ENCODE measurements at places on chromosomes 5 and 9.
A peak's percentile ranks its signal among the peaks of the same experiment; 100 is the strongest.

GRCh38 chr9:101966691-101967090, 228.2 kb upstream of the GRIN3A start:
- DNase-seq, result no peak

DNA sequence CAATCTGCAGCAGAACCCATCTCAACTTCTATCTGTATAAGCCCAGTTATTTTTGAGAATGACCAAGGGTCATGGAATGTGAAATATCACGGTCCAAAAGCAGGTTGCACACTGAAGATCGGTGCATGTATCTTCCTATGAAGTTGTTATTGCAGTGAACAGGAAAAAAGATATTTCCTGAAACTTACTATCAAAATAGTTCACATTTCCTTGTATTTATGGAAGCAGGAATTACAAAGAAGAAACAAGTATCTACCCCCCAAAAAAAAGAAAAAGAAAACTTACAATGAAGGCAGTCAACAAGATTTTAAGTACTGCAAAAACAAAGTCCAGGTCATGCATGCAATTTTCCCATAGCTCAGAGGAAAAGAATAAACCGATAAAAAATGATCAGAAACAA, 70.0 kb downstream of the MPDZ start:
- no peak for DNase-seq

DNA sequence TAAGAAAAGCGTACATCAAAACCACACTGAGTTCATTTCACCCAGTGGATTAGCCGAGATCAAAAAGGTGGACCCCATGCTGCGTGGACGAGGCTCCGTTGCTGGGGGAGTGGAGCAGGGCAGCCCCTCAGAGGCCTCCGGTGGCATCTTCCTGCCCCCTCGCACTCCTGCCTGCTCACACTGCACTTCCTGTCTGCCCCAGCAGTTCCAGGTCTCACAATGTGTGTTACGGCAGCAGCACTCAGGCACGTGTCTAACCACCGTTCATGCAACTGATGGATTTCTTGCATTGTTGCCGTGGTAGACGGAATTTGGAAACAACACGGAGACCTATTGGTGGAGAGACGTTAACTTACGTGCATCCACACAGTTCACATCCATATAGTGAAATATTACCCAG, 196.6 kb upstream of the OTULINL start:
- no peak for DNase-seq

DNA sequence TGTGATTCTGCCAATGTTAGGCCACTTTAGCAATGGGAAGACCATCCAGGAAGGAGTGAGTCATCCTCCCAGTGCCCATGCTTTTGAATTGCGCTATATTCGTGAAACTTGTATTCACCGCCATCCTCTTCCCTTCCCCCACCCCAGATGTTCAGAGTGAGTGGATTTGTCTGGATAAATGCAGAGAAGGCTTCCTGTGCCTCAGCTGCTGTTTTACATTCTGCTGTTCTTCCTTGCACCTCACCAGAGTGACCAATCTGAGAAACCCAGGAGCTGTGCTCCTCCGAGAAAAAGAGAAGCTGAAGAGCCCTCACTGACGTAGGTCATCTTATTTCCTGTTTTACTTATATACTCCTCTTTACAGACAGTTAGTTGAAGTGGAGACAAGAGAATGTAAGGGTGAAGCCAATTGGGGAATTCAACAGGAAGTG, 24.6 kb upstream of the SVEP1 start:
- peak; percentile 7 for DNase-seq

DNA sequence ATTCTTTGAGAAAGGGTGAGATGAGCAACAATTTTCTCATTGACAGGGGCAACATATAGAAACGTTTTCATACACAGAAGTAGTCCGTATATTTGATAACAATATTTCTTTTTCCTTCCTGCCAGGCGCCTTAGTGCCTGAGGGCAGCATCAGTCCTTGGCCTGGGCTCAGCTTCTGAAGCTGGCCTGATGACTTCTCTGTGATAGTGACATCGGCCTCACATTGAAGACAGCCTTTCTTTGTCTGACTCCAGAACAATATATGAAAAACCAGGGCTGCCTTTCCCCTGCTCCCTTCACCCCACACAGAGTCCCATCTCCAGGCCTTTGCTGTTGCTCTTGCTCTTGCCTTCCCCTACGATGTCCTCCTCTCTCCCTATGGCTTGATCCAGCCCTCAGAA, 24.1 kb upstream of the TCOF1 start:
- DNase-seq, result no peak

- no peak for DNase-seq
Measured at GRCh38 chr5:172111852-172112225, 76.2 kb downstream of the STK10 start.

DNA sequence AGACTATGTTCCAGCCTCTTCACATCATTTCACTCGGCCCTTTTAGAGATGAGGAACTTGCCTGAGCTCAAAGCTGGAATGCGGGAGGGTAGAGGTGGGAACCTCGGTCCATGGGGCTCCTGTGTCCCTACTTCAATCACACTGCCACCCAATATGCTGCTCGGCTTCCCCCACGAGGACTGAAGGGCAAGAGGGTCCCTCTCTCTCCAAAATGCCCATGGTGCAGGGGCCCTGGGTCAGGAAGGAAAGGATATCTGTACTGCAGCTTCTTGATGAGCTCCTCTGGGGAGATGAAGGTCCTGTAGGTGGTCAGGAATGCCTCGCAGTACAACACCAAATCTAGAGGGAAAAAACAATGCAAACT, 46.5 kb downstream of the PRRT1B start:
- DNase-seq, result no peak

DNA sequence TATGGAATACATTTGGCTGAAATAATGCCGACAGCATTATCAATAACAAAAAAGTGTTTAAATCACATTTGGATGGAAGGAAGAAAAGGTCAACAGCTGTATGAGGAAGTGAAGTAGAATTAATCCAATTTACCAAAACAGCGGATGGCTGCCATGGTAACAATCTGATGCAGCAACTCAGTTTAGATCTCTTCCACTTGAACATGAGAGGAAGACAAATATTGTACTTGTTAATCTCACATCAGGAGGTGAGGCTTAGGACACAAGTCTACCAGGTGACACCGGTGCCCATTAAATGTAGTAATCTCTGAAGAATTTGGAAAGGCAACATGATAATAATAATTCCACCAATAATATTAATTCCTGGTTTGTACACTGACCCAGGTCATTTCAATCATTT, 2.4 kb downstream of the RASEF start:
- peak; percentile 94 for DNase-seq

All from NCI-H510A treated with DMSO at 0.1 percent for 48 hours (cell line).